ENCODE measurements at places on chromosomes 5 and 9. TPM values are rescaled to one million over a fixed set of nuclear protein-coding genes. Genes with fewer than 3 reads are reported as not detected.

The GRM6 gene
- not detected for total RNA-seq

The ANKRD31 gene
- total RNA-seq, result under 0.01 TPM

The NUTM2F gene
- total RNA-seq, result not detected

The DRD1 gene
- total RNA-seq, result not detected

The FCN1 gene
- total RNA-seq, result 2.5 TPM

GRCh38 chr5:35881758-35882157 is 25.1 kb downstream of the IL7R start:
- no peak for DNase-seq

DNA sequence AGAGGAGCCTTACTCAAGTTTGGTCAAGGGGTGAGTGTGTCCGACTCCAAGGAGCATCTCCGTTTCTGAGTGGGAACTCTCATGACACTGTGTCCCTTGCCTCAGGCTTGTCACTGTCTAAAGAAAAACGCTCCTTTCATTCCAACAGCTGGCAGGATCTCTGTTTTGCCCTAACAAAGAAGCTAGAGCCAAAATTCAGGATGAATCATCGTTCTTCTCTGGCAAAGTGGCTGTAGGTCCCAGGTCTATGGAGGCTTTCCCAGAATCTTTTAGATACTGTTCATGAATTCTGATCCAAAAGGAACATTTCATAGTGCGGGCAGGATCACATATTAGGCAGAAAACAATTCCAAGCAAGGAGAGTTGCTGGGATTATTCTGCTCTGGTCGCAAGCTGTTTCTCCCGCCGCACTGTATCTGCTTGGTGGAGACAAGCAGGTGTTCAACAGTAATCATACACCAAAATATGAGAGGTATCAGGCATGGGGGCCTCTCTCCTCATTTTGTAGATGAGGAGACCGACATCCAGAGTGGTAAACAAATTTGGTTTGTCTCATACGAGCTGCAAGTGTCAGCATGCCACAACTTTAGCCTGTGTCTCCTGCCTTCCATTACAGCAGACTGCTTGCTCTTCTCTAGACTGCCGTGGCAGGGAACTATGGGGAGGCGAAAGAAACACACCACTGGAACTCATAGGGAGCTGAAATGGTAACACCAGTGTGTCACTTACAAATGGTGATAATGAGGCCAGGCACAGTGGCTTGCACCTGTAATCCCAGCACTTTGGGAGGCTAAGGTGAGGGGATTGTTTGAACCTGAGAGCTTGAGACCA is 72.6 kb downstream of the ENTREP1 start:
- DNase-seq, result no peak

DNA sequence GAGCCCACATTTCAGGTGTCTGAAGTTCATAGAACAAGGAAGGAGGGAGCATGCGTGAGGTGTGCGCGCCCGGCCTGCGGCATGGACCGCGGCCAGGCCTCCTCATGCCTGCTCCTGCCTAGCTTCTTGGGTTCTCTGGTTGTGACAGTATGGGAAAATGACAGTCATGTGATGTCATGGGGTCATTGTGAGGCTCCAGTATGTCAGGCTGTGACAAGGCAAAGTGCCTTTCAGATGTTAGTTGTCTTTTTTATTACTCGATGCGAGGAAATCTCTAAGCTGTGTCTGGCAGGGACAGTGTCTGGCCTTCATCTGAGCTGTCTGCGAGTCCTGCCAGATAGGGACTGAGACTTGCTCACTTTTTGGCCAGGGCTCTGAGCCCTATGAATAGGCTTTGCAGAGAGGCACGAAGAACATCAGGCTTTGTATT is 13.3 kb downstream of the UCK1 start:
- DNase-seq, result peak; percentile 84

DNA sequence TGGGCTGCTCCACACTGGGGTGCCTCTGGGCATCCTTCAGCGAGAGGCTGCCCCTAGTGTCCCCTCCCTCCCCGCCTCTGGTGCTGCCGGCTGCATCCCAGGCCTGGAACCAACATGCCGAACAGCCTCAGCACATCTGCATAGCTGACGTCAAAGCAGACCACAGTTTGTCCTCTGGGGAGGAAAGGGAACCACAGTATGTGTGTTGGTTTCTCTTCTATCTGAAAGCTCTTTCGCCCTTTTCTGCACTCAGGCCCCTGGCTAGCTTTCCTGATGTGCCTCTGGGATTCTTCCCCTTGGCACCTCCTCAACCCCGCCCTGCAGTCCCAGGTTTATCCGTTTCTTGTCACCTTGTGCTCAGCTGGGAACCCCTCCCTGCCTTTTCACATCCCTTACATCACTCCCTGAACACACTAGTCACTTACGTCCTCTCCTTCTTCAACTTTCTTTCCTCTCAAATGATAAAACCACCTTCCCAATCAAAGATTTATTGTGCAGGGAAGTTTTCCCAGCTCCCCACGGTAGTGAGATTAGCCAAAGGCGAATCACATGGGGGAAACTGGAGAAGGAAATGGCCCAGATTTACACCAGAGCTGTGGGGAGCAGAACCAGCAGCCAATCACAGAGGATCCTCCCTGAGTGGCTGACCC is 35.5 kb upstream of the B4GALT1 start:
- DNase-seq, result peak; percentile 81

DNA sequence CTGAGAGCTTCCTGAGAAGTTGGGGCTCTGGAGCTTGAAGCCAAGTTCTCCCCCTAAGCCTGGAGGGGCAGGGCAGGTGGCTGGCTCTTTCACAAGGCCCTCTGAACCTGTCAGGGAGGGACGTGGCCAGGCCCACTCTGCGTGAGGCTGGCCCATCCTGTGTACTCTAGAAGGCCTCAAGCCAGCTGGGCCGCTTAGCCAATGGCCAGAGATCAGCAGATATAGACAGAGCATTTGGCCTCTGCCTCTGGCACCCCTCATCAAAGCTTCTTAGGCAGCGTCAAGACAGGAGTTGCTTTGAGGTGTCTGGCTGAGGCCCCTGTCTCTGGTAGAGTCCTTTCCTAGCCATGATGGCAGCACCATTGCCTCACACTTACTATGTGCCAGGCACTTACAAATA is 105.6 kb downstream of the FGF18 start:
- no peak for DNase-seq
